ENCODE measurements at places on chromosomes 7 and 10.

- DNase-seq: peak; percentile 80
Measured at GRCh38 chr7:105808703-105809590, 67.5 kb downstream of the ATXN7L1 start.

DNA sequence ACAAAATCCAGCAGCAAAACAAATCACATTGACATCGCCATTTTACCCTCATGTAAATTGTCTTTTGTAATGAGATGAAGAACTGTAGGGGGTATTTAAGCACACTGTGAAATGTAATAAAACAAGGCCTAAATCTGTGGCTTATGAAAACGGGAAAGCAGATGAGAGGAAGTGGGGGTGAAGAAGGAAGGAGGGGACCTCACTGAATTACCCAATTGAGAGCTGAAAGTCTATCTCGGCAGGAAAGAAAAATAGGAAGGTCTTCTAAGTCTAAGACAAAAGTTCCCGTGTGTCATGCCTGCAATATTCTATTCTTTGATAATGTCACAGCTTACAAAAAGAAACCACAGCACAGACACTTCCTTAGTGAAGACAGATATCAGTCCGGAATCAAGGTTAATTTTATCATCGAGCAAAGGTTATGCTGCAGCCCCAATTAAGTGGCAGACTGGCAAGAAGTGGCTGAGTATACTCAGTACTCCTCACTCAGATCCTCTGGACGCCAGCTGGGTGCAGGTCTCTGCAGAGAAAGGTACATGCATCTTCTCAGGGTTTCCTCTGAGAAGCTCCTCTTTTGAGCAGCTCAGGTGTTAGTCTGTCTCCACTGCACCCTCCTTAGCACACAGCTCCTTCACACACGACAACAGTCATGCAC is 239.7 kb downstream of the FANK1 start:
- no peak for DNase-seq

DNA sequence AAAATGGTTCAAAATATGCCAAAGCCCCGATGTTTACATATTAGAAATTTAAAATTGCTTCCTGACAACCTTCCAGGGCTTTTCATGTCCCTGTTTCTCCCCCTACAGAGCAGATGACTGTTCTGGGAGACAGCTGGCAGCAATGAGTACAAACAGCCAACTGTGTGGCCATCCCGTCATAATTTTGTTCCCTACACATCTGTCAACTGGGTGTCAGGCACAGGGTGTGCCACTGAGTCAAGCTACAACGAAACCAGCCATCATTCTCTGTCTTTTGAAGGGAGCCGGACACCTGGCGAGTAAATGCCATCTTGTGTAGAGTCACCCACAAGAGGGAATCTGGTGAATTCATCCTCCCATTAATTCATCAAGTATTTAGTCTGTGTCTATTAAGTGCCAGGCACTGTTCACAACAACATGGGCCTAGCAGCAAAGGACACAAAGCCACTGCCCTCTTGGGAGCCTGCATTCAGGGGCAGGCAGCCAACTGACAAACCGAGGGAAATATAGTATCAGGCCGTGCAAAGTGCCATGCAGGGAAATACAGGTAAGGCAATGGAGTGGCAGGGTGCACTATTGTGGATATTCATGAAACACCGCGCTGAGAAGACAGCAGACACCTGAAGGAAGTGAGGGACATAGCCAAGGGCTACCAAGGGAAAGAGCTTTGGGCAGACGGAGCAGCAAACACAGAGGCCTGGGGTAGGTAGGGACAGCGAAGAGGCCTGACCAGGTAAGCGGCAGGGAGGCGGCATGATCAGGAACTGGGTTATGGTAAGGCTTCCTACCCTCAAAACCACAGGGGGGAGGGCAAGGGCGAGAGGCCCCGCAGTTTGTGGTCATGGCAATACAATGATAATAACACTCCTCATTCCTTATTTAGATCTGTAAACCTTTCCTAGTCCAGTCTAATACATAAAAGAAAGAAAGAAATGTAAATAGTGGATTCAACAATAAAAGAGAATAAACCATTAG is 213.6 kb downstream of the FAM107B start:
- DNase-seq: peak; percentile 63

- DNase-seq: no peak
Measured at GRCh38 chr7:18903695-18904094, 213.7 kb downstream of the TWIST1 start.

- DNase-seq: no peak
Measured at GRCh38 chr10:12353399-12354242, 4.3 kb downstream of the CAMK1D start.

GRCh38 chr10:114320249-114321116 is 81.4 kb downstream of the VWA2 start:
- no peak for DNase-seq

DNA sequence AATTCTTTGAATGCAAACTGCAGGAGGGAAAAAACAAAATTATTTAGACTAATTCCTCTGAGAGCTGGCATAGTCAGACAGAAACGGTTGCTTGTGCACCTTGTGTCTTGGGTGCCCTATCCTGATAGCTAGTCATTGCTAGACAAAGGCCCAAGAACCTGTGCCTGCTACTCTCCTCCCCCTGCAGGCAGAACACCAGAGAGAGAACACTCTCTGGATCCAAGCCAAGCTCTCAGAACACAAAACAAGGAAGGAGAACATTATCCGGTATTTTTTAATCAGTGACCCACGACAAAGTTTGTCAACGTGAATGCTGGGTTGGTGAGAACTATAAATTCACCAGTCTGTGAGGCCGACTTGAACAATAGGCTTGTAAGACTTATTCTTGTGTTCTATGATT is 18.8 kb upstream of the PPP1R9A start:
- DNase-seq: no peak

- no peak for DNase-seq
Measured at GRCh38 chr7:86653919-86654659, 10.4 kb downstream of the GRM3 start.

DNA sequence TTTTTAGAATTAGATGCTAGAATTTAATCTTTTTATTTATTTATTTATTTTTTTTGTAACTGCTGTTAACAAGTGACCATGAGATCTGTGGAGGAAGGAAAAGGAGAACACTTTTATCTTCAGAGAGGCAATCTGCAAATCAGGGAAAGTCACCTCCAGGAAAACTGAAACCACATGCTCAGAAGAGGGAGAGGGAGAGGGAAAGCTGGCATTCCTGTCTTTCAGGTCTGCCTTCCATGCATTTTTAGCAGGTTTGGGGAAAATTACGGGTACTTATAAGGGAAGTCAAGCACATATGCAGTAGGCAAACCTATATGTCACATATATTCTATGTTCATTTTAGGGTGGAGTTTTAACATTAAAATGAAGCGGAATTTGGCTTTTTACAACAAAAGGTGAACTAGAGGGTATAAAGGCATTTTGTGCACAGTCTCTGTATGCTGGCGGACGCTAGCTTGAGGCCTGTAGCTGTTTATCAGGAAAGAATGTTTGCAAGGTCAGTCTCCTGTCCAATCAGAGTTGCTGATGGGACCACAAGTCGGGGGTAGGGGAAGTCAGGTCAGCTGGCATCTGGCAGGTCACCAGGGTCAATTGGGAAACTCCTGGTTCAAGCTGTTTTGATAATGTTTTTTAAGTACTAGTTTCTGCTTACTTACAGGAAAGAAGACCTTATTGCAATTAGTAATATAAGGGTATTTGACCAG is 333.5 kb downstream of the GPR158 start:
- DNase-seq: no peak

GRCh38 chr7:116290740-116291139 is 80.4 kb downstream of the TES start:
- DNase-seq: no peak

DNA sequence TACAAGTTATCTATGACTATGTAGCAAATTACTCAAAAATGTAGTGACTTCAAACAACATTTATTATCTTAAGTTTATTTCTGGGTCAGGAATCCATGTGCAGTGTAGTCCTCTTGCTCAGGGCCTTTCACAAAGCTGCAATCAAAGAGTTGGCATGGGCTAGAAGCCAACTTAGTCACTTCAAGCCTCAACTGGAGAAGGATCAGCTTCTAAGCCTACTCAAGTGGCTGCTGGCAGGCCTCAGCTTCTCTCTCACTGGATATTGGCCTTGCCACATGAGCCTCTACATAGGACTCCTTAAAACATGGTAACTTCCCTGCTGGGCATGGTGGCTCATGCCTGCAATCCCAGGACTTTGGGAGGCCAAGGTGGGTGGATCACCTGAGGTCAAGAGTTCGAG is 5.0 kb upstream of the NFE2L3 start:
- DNase-seq: no peak

DNA sequence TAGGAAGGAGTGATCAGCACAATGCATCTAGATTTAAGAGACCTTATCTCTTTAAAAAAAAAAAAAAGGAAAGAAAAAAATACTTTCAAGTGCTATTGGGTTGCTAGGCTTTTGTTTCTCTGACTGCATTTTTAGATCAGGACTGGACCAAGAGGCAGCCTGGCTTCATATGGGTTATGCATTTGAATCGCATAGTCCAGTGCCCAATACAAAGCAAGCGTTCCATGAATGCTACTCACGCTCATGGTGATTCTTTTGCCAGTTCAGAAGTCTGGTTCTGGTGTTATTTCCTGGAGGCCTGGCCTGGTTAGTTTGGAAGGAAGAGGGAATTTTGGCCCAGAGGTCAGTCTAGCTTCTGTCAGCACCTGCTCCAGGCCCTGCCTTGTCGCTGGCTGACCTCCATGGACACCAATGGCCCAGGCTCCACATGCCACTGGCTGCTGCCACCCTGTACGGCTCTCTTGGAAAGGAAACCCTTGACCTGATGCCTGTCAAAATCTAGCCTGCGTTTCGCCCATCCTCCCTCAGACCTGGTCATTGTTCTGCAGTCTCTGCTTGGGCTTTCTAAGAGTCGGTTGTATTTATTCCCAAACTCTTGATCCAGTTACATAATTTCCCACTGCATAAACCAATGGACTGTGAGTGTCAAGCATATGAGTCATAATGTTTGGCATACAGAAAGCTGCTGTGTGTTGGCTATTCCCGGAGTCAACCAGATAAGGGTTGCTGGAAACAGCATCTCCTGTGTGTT is 74.3 kb upstream of the MKX start:
- no peak for DNase-seq

GRCh38 chr7:116752305-116753074 is 80.5 kb downstream of the MET start:
- no peak for DNase-seq

DNA sequence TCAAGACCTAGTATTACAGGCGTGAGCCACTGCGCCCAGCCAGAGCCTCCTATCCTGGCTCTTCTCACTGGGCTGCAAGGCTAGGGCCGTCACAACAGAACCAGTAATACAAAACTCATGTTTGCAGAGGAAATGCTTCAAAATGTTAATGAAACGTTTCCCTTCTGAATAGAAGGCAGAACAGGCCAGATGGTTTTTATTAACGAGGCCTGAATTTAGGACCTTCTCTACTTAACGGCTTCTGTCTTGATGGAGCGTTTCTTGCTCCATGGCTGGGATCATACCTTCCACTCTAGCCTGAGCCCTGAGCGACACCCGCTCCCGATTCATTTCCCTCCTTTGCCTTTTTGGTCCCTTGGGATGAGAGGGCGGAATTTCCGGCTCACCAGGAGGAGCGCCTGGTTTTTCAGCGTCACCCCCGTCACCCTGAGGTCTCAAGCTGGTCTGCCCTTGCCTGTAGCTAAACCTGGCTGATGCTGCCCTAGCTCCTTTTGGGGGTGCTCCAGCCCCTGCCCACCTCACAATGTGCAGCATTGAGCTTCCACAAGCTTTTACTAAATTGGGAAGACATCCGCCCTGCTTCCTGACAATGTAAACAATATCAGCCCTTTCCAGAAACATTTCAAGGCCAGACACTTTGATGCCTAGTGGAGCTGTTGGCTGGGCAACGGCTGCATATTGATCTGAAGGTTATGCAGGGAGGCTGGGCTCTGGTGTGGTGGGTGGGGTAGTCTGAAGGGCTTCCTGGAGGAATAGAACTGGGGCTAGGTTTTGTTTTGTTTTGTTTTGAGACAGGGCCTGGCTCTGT is 5.2 kb downstream of the CLIP2 start:
- no peak for DNase-seq

- no peak for DNase-seq
Measured at GRCh38 chr7:36611703-36612102, 112.6 kb downstream of the AOAH start.

GRCh38 chr10:70404787-70405036 is 767 bp downstream of the EIF4EBP2 start:
- no peak for DNase-seq

- no peak for DNase-seq
Measured at GRCh38 chr10:97551271-97551670, 21.3 kb upstream of the ANKRD2 start.

- DNase-seq: no peak
Measured at GRCh38 chr10:69892406-69892805, 90.7 kb downstream of the COL13A1 start.

DNA sequence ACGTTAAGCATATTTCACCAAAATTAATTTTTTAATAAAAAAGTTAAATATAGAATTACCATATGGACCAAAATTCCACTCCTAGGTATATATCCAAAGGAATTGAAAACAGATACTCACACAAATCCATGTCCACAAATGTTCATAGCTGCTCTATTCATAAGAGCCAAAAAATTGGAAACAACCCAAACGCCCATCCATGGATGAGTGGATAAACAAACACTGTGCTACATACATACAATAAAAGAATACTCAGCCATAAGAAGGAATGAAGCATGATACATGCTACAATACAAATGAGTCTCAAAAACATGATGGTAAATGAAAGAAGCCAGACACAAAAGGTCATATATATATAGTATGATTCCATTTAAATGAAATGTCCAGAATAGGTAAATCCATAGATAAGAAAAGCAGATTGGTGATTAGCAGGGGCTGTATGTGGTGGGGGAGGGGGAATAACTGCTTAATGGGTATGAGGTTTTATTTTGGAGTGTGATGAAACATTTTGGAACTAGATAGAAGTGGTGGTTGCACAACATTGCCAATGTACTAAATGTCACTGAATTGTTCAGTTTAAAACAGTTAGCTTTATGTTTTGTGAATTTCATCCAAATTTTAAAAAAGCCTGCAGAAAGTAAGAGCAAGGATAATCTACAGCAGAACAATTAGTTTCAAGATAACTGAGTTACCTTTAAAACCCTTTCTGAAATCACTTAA is 101.2 kb upstream of the EFCAB10 start:
- DNase-seq: no peak

DNA sequence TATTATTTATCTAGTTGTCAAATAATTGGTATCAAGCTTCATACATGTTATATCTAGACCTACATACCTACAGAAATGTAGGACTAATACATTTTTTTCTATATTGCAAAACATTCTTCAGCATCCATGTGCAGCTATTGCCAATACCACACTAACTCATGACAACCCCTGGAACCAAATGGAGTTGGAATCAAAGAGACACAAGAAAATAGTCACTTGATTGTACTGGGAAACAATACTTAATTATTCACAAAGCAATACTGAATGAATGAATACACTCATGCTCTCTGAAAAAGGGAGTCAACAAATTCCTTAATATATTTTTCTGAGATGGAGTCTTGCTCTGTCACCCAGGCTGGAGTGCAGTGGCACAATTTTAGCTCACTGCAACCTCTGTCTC is 10.4 kb upstream of the CFAP43 start:
- no peak for DNase-seq

Data from CD4-positive, alpha-beta T cell treated with Interleukin-15 for 1 hour (primary cell).